Activated CD4-positive, alpha-beta T cell treated with anti-CD3 and anti-CD28 coated beads, Interleukin-10, Interleukin-2, amounts not matched to agents 100 ng/mL and 50 ng/mL, durations not matched to agents 16 hours and 8 hours (primary cell): ENCODE measurements at places on chromosomes 3 and 15.
A peak's percentile ranks its signal among the peaks of the same experiment; 100 is the strongest.

GRCh38 chr15:66251790-66252684 is 1.5 kb downstream of the MEGF11 start:
- DNase-seq: peak; percentile 50

DNA sequence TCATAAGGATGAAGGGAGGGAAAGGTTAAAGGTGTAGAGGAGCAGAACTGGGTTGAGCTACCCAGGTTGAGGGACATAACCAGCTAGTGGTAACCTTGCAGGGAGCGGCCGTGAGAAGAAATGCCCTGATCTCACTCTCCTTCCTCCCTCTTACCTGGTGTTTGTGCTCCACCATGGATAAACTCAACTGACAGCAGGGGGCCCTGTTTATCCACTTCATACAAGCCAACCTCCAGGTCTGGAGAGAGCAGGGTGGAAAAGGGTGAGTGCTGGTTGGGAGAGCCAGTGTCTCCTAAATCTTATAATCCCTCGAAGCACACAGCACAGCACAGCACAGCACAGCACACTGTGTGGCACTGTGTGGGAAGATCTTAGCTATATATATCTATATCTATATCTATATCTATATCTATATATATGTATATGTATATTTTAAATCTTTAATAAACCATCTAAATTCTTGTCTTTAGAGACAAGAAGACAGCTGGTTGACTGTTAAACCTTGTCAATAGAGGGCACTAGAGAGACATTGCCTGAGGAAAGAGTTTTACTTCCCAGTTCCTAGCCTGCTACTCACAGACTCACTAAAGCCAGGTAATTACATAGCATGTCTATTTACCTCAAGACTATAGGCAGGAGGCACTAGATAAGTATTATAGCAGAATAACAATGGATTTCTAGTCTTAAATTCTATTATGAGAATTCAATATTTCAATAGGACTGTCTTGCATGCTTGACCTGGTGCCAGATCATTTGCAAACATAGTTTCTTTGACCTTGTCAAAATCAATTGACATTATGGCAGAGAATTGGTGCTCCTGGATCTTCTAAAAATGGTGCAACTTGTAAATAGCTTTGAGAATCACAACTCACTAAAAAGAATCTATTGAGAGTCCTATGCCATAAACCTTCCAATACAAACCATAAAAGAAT is 21.7 kb upstream of the FMN1 start:
- peak; percentile 50 for DNase-seq

GRCh38 chr15:25385986-25386385 is 52.8 kb downstream of the UBE3A start:
- DNase-seq: no peak

- no peak for DNase-seq
These were observed 208.5 kb upstream of the MRPL3 start for GRCh38 chr3:131711114-131711768.

DNA sequence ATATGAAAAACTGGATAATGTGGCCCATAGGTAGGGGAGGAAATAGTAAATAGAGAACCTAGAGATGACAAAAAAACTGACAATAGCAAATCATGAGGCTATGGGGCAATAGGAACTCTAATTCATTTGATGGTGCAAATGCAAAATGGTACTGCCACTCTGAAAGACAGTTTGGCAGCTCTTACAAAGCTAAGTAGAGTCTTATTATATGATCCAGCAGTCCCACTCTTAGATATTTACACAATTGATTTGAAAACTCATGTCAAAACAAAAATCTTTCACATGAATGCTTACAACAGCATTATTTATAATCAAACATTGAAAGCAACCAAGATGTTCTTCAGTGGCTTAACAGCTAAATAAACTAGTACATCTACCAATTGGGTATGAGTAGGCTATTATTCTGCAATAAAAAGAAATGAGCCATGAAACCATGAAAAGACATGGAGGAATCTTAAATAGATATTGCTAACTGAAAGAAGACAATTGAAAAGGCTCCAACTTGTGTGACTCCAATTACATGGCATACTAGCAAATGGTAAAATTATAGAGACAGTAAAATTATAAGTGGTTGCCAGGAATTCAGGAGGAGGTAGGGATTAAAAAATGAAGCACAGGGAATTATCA is 321.8 kb upstream of the STAC start:
- no peak for DNase-seq

DNA sequence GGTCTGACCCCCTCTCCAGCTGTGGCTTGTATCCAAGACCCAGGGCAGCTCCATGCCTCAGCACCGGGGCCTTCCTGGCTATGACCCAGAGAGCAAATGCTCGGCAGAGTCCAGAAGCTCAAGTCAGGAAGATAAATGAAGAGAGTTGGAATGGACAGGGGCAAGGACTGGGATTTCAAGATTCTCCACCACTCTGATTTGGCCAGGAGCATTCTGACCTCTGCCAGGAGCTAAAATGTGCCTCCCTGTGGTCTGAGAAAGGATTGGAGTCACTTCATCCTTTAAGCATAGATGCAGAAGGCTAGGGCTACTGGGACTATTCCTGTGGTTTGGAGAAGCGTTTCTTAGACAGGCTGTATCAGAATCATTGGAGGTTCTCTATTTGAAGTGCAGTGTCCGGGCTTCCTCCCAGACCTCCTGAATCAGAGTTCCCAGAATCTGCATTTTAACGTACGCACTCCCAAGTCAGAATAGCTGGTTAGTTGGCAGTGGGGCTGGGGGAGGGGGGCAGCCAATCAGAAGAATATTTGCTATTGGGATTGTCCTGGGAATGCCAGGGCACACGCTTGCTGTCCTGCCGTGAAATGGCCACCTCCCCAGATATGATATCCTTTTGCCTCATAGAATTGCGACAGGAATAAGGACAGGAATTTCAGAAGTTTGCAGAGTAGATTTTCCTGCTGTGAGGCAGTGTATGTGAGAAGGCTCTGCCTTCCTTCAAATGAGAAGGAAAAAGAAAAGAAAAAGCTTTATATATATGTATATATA is 57.4 kb downstream of the HRH1 start:
- no peak for DNase-seq

- no peak for DNase-seq
These were observed 474 bp downstream of the MINAR1 start for GRCh38 chr15:79432345-79433275.

- no peak for DNase-seq
These were observed 877 bp upstream of the FEM1B start for GRCh38 chr15:68276668-68277067.

GRCh38 chr3:171132873-171133272 is 106.4 kb upstream of the SLC2A2 start:
- DNase-seq: no peak

DNA sequence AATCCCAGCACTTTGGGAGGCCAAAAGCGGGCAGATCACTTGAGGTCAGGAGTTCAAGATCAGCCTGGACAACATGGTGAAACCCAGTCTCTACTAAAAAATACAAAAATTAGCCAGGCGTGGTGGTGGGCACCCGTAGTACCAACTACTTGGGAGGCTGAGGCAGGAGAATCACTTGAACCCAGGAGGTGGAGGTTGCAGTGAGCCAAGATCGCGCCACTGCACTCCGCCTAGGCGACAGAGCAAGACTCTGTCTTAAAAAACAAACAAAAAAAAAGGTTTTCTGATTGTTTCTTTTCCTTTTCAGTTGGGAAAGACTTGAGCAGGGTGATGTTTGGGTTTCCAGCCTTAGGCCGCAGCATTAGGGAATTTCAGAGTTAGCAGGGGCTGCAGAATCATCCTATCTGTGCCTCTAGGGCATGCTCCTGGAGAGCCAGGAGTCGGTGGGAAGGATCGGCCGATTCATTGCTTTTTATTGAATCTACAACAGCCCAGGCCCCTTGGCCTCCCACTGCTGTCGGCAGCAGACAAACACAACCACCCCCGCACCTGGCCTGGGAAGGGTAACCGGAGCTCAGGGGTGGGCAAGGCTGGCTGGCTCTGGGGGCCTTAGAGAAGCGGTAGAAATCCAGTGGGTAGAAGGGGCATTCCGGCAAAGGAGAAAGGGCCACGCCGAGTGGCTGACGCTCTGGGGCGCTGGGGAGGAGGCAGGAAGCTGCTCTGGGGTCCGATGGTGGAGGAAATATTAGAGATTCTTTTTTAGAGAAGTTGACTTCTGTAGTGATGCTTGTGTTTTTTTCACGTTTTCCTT is 6.3 kb downstream of the CHAC1 start:
- DNase-seq: no peak

- DNase-seq: no peak
These were observed 114.9 kb downstream of the GMNC start for GRCh38 chr3:190747571-190747970.

DNA sequence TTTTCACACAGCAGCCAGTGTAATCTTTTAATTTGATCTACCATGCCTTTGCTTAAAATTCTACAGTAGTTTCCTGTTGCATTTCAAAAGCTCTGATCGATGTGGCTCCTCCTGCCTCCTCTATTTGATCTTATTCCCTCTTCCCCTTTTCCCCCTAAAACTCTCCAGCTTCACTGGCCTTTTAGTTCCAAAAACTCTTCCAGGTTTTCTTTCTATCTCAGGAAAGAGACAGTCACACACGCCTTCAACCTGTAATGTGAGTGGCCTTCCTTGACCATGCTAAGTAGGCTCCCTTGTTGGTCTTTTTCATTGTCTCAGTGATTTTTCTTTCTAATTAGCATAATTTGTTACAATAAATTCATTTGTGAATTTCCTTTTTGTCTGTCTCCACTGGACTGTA is 985 bp downstream of the TEX9 start:
- no peak for DNase-seq

GRCh38 chr3:81218023-81218422 is 543.4 kb downstream of the GBE1 start:
- DNase-seq: no peak

GRCh38 chr15:97961067-97961954 is 808 bp downstream of the ARRDC4 start:
- no peak for DNase-seq

DNA sequence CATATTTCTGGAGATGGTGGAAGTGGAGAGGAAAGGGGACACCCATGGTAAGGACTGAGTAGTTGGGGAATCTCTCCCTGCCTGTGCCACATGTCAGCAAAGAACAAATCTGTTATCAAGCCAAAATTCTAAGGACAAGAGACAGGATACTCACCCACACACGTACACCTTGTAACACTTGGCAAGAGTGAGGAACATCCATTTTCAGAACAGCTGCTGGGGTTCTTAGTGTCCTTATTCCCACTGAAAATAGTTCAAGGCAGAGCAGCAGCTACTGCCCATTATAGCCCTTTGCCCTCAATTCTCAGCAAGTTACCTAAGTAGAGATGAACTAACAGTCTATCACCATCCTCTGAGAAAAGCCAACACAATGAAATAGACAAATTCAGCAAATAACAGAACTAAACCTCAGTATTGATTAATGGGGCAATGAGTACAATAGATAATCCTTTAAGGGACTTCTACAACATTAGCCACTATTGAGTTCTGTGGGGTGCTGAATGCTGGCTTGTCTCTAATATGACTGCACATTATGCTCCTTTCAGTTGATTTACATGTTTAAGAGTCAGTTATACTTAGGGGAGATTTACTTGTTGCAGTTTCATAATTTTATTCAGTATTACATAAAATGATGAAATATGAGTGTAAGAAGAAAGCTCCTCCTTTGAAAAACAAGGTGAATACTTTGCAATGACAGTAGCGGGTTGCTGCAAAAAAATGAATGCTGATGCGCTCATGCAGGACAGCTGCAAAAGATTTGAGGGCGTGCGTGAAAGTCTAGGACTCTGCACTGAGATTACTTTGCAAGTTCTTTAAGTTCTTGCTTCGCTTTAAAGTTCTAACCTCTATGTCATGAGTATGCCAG is 22.4 kb downstream of the SENP5 start:
- DNase-seq: no peak

DNA sequence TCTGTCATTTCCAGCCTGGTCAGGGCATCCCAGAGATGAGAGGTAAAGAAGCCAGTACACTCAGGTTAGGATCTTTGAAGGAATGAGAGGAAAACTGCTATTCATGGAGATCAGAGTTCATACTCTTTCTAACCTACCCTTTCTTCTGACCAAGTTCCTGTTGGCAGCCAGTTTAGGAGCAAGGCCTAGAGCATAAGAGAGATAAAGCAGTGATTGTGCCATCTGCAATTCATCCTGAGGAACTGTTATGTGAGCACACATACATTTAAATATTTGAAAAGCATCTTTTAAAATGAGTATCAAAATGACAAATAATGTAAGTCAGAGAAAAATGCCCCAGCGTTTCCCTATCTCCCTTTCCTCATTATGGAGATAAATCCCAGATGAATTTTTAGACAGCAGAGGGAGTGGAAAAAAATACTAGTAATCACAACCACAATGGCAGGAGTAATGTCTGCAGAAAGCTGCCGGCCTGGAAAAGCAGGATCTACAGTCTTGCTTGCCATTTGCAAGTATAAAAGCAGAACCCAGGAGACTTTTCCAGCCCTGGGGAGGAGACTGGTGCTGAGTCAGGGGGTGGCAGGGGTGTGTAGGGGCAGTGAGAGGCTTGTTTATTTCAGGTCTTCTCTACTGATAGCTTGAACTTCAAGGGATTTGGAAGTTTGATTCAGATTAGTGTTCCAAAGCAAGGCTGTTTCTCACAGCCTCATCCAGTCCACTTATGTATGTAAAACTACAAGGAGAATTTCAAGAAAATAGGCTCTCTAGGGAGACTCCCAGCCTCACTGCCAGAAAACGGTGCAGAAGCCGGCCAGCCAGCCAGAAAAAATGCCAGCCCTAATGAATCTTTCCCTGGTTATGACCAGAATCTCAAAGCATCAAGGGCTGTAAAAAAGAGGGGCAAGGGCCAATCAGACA is 1052.4 kb downstream of the TUSC7 start:
- DNase-seq: no peak

- no peak for DNase-seq
These were observed 542.0 kb downstream of the EPHA3 start for GRCh38 chr3:89649431-89649830.

DNA sequence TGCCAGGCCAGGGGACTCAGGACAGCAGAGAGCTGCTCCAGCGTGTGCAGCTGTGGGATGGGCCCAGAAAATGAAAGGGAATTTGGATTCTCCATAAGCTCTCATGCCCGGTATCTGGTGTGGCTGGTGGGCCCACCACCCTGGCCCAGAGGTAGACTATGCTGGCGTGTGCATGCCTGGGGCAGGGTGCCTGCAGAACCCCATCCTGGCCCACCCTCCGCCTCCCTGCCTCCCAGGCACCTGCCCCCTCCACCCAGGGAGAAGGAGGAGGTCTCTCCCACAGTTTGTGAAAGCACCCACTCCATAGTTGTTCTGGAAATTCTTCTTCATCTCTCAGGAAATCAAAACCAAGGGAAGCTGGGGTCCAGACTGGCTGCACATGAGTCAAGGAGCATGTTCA is 112.9 kb downstream of the ADCY5 start:
- no peak for DNase-seq

GRCh38 chr3:105399611-105400010 is 32.9 kb downstream of the ALCAM start:
- DNase-seq: no peak

GRCh38 chr15:28917791-28918140 is 32.0 kb downstream of the APBA2 start:
- no peak for DNase-seq

- DNase-seq: no peak
These were observed 17.2 kb upstream of the CCR4 start for GRCh38 chr3:32934150-32934742.
